Central memory CD4-positive, alpha-beta T cell (primary cell): ENCODE measurements at places on chromosomes 3 and 15.

- DNase-seq: no peak
These were observed 176.8 kb upstream of the SUCLG2 start for GRCh38 chr3:67831262-67831661.

- DNase-seq: no peak
These were observed 11.3 kb downstream of the DNAAF4 start for GRCh38 chr15:55496716-55497115.

DNA sequence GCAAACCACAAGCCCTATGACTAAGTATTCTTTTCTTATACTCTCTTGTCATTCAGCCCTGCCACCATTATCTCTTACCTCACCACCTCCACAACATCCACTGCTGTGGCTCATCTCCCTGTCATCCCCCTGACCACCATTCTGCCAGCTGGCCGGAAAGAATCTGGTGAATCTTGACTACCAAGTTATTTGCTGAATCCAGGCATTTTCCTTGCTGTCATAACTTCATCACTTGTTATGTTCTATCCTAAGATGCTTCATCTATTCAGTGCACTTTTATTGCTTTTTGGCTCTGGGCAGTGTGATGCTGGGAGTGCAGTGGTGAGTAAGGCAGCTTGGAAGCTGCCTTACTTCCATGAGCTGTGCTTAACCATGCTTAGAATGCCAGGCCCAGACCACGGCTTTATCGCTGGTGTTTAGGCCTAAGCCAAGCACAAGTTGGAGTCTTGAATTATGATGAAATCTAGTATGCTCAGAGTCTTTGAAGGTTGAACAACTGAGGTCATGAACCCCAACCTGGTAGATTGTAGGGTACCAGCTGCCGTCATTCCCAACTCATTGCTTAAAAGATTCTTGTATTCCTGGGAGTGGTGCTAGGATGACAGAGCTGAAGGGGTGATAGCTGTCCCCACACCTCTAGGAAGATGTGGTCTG lies 27.0 kb upstream of the APH1B start:
- DNase-seq: no peak

DNA sequence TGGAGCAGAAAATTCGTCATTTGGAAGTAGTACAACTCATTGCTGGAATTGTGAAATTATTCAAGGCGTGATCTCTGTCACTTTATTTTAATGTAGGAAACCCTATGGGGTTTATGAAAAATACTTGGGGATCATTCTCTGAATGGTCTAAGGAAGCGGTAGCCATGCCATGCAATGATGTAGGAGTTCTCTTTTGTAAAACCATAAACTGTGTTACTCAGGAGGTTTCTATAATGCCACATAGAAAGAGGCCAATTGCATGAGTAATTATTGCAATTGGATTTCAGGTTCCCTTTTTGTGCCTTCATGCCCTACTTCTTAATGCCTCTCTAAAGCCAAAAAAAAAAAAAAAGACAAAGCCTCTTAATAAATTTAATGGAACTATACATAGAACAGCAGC lies 5.5 kb upstream of the TIMMDC1 start:
- no peak for DNase-seq

DNA sequence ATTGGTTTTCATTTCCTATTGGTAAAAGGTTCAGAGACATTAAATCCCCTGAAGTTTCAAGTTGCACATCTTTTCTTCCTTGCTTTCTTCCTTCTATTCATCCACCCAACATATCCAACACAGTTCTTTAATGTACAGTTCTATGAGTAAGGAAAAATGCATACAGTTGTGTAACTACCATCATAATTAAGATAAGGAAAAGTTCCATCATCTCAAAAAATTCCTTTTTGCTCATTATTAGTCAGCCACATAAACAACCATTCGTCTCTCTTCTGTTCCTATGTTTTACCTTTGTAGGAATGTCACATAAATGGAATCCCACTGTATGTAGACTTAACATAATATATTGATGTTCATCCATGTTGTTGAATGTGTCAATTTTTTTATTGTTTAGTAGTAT lies 211.1 kb upstream of the ADAMTS9 start:
- DNase-seq: no peak

GRCh38 chr3:177827511-177828207 lies 630.4 kb upstream of the TBL1XR1 start:
- DNase-seq: no peak

- no peak for DNase-seq
These were observed 53.9 kb downstream of the BOC start for GRCh38 chr3:113265231-113265630.

GRCh38 chr3:139755551-139755950 lies 77.8 kb upstream of the NMNAT3 start:
- no peak for DNase-seq
